T-helper 2 cell treated with Interferon-gamma antibody and Interleukin-4, amounts not matched to agents 5 μg/mL and 100 μg/mL, for 36 hours (primary cell): ENCODE measurements at places on chromosomes 11 and 22.
A peak's percentile ranks its signal among the peaks of the same experiment; 100 is the strongest.

DNA sequence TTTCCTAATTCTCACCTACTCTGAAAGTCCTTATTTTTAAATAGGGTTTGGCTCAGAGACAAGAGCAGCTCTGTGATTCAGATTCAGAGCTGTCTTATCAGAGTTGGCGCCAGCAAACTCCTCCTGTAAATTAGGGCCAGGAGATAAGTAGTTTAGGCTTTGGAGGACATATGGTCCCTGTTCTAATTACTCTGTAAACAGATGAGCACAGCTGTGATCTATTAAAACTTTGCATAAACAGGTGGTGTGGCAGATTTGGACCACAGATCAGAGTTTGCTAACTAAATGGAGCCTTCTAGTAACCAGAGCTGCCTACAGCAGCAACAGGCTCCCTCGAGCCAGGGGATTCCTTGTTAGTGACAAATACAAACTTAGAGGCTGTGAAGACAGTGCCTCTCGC is 27.9 kb downstream of the YPEL1 start:
- H3K27ac ChIP-seq, result no peak overlapping the region
- no peak overlapping the region for H3K4me3 ChIP-seq
- H3K4me1 ChIP-seq, result no peaks in the 10 kb centered on the region
- H3K36me3 ChIP-seq, result no peaks in the 10 kb centered on the region
- no peaks in the 10 kb centered on the region for H3K27me3 ChIP-seq
- no peak for DNase-seq

DNA sequence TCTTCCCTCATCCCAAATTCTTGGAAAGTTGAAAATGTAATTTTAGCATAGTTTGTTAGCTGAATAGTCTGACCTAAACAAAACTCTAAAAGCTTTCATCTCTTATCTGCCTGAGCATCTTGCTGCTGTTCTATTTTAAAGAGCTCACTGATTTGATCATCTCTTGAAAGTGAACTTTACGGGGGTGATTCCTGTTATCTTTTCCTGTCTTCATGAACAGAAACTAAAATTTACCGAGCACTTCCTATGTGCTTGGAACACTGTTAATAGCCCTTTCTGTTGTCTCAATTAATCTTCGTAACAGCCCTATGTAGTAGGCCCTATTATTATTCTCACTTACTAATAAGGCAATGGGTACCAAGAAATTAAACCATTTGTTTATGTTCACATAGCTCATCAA is 12.3 kb downstream of the AMOTL1 start:
- H3K4me3 ChIP-seq, result peak overlapping the region; percentile 50
- H3K36me3 ChIP-seq, result no peaks in the 10 kb centered on the region
- H3K27ac ChIP-seq, result peak overlapping the region; percentile 9
- DNase-seq, result no peak
- H3K4me1 ChIP-seq, result peaks cover 28% of the 10 kb centered on the region
- H3K27me3 ChIP-seq, result peaks cover 26% of the 10 kb centered on the region

DNA sequence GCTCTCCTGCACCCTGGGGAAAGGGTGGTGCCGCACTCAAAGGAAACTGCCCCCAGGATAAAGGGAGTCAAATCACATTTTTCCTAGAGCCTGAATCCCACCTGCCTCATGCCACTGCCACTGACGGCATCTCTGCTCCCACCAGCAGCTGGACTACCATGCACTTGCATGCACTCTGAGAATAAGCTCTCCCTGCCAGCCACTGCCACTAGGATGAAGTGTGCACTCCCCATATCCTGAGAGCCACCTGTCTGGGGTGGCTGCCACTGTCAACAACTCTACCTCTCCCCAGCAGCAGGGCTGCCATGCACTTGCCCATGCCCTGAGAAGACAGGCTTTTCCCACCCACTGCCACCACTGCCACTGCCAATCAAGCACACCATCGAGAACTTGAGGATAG is 31.6 kb downstream of the MRGPRX4 start:
- H3K4me3 ChIP-seq, result no peak overlapping the region
- no peak overlapping the region for H3K27ac ChIP-seq

DNA sequence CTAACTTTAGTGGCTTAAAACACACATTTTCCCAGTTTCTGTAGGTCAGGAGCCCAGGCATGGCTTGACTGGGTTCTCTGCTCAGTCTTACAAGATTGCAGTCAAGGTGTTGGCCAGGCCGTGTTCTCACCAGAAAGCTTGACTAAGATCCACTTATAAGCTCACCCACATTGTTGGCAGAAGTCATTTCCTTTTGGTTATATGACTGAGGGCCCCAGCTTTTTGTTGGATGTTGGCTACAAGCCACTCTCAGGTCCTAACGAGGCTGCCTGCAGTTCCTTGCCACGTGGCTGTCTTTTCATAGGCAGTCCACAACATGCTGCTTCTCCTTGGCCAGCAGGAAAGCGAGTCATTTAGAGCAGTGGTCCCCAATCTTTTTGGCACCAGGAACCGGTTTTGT is 79.3 kb upstream of the CRTAM start:
- no peak overlapping the region for H3K4me3 ChIP-seq
- no peak for DNase-seq
- no peaks in the 10 kb centered on the region for H3K27me3 ChIP-seq
- H3K27ac ChIP-seq, result no peak overlapping the region
- H3K36me3 ChIP-seq, result no peaks in the 10 kb centered on the region

- DNase-seq, result no peak
- H3K27me3 ChIP-seq, result no peaks in the 10 kb centered on the region
- no peak overlapping the region for H3K4me3 ChIP-seq
- H3K27ac ChIP-seq, result no peak overlapping the region
Observed at GRCh38 chr11:106853850-106854401, 164.3 kb downstream of the GUCY1A2 start.

DNA sequence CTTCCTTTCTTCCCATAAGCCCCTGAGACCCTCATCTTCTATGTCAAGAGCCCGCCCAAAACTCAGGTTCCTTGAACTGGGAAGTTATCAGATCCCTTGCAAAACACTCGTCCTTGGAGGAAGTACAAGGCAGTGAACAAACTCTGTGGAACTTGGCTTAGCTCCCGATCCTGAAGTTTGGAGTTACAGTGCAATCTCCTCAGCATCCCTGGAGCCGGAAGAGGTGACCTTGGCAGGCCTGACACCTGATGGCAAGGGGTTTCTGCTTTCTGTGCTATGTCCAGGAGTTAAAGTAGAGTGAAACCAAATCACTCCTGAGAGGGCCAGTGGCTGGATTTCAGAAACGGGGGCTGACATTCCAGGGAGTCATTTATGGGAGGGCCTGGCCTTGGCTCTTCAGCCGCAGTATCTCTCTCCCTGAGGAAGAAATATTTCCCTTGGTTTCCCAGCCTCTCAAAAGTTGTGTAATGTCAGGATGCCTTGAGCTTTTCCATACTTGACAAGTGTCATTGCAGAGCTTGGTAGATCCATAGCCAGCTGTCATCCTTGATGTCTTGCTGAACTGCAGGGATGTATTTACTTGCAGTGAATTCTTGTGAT is 1.9 kb upstream of the GRAMD1B start:
- H3K4me3 ChIP-seq, result no peak overlapping the region
- no peak for DNase-seq
- no peak overlapping the region for H3K27ac ChIP-seq
- peaks cover 14% of the 10 kb centered on the region for H3K36me3 ChIP-seq
- peaks cover 6% of the 10 kb centered on the region for H3K27me3 ChIP-seq
- H3K4me1 ChIP-seq, result peaks cover 29% of the 10 kb centered on the region

DNA sequence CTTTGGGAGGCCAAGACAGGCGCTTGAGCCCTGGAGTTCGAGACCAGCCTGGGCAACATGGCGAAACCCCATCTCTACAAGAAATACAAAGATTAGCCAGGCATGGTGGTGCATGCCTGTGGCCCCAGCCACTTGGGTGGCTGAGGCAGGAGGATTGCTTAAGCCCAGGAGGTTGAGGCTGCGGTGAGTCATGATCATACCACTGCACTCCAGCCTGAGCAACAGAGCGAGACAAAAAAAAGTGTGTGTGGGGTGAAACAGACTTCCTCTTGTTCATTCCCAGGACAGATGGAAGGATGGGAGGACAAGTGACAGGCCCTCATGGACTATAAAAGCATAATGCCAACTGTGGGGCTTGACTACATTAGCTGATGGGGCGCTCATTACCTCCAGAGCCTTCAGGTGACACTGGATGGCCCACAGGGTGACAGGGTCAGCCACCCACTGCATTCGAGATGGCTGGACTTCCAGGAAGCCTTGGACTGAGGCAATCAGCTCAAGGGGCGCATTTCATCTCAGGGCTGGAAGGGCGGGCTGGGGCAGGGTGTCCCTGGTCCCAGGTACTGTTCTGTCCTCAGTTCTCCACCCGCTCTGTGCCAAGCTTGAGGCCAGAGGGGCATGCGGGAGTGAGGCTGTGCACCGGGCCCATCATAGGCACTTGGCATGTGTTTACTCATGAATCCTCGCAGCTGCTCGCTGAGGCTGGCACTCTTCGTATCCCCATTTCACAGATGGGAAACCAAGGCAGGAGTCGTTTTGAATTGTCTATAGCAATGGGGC is 12.5 kb downstream of the NPTXR start:
- H3K4me1 ChIP-seq, result no peaks in the 10 kb centered on the region
- H3K27me3 ChIP-seq, result no peaks in the 10 kb centered on the region
- no peak overlapping the region for H3K27ac ChIP-seq
- H3K36me3 ChIP-seq, result no peaks in the 10 kb centered on the region

DNA sequence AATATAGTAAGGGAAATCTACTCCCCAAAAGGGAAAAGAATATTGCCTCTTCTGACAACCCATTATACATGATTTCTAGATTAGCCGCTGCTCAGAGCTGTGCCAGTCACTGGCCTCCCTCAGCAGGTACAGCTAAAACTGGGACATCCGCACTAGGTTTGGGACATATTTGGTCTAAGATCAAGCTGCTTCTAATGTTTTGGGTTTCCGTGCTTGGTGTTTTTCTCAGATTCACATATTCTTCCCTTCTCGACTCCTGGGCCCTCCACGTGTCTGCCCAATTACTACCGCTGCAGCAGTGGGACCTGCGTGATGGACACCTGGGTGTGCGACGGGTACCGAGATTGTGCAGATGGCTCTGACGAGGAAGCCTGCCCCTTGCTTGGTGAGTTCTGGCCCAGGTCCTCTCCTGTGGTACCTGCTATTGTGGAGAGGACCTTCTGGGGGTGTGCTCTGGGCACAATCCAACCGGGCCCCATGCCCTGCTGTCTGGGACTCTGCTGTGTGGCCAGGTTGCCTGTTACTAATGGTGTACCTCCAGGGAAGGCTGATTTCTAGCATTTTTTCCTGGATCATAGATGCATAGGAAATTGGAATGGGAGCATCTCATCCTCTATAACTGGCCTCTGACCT is 138.1 kb upstream of the SORL1-AS1 start:
- H3K4me3 ChIP-seq, result no peak overlapping the region
- H3K27ac ChIP-seq, result peak overlapping the region; percentile 20
- no peaks in the 10 kb centered on the region for H3K27me3 ChIP-seq
- H3K4me1 ChIP-seq, result peaks cover 14% of the 10 kb centered on the region
- no peak for DNase-seq

DNA sequence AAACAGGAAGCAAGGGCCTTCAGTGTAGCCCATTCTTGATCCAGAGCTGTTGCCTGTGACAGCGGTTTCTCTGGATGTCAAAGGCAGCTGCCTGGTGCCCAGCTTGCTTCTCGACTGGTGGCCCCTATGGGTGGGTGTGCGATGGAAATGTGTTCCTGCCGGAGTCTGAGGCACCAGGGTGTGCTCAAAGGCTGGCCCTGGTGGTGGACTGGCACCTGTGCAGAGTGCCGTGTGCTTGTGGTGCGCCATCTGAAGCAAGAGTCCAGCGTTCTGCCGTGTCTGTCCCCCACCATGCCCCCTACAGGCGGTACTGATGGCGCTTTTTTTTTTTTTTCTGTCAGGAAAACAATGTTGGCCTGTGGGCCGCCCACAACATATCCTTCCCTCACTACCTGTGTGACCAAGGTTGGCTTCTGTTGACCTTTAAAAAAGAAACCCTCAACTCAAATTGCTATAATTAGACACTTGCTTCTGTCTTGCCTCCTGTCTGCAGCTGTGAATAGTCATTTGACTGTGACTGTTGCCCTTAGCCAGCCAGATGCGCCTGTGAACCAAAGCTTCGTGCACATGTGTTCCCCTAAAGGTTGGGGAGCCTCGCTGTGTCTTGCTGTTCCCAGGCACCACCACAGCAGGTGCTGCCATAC is 4.7 kb upstream of the RANBP1 start:
- peak; percentile 36 for DNase-seq
- H3K4me3 ChIP-seq, result no peak overlapping the region
- peaks cover 7% of the 10 kb centered on the region for H3K4me1 ChIP-seq
- H3K27ac ChIP-seq, result peak overlapping the region; percentile 65
- no peaks in the 10 kb centered on the region for H3K27me3 ChIP-seq

GRCh38 chr11:72721689-72722049 is 30.5 kb downstream of the ARAP1 start:
- peak overlapping the region; percentile 93 for H3K27ac ChIP-seq
- H3K4me3 ChIP-seq, result peak overlapping the region; percentile 96
- no peaks in the 10 kb centered on the region for H3K27me3 ChIP-seq
- H3K4me1 ChIP-seq, result peaks cover 32% of the 10 kb centered on the region
- peak; percentile 27 for DNase-seq

DNA sequence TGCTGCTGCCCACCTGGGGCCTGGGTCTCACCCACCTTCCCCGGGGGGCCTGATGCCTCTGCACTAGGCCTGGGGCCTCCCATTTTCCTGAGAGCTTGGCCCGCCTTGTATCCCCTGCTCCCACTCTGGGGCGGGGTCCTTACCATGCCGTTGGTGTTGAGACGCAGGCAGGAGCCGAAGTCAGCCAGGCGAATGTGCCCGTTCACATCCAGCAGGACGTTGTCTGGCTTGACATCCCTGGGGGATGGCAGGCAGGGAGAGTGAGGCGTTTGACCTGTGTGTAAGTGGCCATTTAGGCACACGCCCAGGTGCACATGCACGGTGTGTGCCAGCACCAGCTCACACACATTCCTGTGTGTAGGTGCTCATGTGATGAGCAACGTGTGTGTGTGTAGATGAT is 5.1 kb downstream of the CDC42BPG start:
- H3K4me1 ChIP-seq, result peaks cover 8% of the 10 kb centered on the region
- H3K36me3 ChIP-seq, result no peaks in the 10 kb centered on the region
- no peak for DNase-seq
- no peaks in the 10 kb centered on the region for H3K27me3 ChIP-seq

GRCh38 chr11:64314805-64315561 is 2.4 kb downstream of the TRMT112 start:
- H3K4me3 ChIP-seq, result peak overlapping the region; percentile 26
- no peaks in the 10 kb centered on the region for H3K27me3 ChIP-seq
- H3K27ac ChIP-seq, result no peak overlapping the region

GRCh38 chr22:49303781-49304461 is 523.8 kb downstream of the BRD1 start:
- H3K27me3 ChIP-seq, result no peaks in the 10 kb centered on the region
- no peaks in the 10 kb centered on the region for H3K36me3 ChIP-seq
- no peak overlapping the region for H3K27ac ChIP-seq
- no peaks in the 10 kb centered on the region for H3K4me1 ChIP-seq

DNA sequence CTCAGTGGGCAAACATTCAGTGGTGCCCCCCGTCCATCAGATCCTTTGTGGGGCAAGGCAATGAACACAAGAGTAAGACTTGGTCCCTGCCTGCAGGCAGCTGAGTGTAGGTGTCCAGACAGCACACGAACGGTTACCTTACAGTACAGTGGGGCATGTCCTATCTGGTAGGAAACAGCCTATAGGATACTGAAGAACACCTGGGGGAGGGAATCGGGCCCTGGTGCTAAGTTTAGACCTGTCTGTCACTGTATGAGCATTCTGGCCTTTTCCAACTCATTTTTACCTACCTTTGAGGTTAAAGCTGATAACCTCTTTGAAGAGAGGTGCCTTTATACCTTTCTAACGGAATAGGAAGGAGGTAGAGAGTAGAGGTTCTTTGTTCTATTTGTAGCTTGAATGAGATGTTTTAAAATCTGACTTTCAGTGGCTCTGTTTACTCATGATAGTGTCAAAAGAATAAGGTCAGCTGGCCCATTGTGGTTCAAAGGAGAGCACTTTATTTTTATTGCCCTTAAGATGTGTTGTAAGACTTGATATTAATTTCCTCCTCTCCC is 8.9 kb downstream of the ZNRF3 start:
- no peak overlapping the region for H3K27ac ChIP-seq
- no peak for DNase-seq
- no peak overlapping the region for H3K4me3 ChIP-seq
- H3K27me3 ChIP-seq, result peaks cover 50% of the 10 kb centered on the region
